CD4-positive, alpha-beta T cell treated with Interleukin-6 at 100 ng/mL for 8 hours (primary cell): ENCODE measurements at places on chromosomes 6 and 20.
A peak's percentile ranks its signal among the peaks of the same experiment; 100 is the strongest.

GRCh38 chr6:30206799-30207618 is 6.2 kb downstream of the TRIM26 start:
- no peak for DNase-seq

- no peak for DNase-seq
Observed at GRCh38 chr20:14142171-14142570, 146.9 kb downstream of the MACROD2 start.

DNA sequence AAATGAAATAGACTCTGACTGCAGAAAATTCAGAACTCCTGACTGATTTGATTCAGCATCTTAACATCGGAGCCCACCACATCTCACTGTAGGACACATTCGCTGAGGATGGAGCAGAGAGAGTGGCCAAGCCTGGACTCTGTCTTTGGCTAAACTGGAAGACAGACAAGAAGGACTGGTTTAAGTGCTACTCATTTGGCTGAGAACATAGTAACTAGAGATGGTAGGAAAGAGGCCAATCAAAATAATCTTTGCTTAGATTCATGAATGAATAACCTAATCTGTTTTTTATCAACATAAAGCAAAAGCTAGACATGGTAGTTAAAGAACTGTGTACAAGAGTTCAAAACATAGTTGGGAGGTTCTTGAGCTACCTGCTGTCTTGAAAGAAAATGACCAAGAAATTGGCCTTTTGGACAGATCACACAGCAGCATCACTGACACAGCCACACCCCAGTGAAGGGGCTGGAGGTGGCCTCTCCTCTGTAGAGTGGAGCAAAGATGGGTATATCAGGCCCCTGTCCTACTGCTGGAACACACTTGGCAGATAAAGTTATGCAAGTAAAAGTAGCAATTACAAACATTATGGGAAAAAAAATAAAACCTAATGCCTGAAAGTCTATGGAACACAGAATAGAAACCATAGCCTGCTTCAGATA is 87.1 kb upstream of the NT5E start:
- DNase-seq, result no peak

- no peak for DNase-seq
Observed at GRCh38 chr6:109991201-109992101, 13.3 kb downstream of the GPR6 start.

GRCh38 chr20:46328200-46328882 is 20.0 kb upstream of the CDH22 start:
- no peak for DNase-seq

- DNase-seq, result no peak
Observed at GRCh38 chr20:25148982-25149846, 46.3 kb upstream of the ENTPD6 start.

DNA sequence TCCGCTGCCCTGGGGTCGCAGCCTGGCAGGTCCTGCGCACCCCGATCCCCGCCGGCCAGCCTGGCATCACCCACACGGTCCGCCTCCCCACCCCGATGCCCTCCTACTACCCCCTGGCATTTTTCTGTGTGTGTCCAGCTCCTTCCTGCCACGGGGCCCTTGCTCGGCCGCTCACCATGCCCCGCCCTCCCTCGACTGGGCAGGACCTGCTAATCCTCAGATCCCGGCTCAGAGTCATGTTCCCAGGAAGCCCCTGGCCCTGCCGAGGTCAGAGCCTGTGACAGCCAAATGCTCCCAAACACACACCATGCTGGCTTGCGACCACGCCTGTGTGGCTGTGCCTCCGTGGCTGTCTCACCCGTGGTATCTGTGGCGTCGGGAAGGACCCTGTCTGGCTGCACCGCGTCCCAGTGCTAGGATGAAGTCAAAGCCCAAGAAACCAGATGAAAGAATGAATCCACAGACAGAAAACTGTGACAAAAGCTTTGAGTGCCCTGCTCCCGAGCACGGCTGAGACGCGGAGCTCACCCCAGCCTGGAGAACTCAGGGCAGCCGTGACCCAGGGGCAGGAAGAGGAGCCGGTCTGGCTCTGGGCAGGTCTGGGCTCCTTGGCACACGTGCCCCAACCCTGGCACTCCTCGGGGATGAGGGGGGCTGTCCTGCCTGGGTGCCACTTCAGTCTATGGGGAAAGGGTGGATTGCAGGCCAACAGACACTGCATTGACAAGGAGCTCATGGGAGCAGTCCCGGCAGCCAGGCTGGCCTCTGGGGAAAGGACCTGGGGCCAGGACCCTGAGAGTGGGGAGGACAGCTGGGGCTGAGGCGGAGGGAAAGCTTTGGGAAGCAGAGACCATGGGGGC is 20.8 kb upstream of the SLCO4A1 start:
- DNase-seq, result no peak

DNA sequence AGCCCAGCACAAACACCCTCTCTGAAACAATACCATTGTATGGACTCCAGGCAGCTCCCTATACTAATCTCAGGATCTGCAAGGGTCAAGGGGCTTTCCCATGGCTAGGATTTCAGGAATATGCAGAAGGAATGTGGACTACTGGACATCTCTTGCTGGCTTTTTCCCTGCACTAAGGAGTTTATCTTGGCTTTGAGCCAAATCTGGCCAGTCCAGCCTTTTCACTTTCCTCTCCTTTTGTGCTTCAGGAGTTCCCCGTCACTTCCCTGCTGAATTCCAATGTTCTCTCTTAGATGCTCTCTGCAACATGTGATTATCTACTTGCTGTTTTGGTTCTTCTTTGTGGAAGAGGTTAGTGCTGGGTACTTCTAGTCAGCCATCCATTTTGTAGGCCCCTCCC is 568.2 kb downstream of the HDGFL1 start:
- no peak for DNase-seq

DNA sequence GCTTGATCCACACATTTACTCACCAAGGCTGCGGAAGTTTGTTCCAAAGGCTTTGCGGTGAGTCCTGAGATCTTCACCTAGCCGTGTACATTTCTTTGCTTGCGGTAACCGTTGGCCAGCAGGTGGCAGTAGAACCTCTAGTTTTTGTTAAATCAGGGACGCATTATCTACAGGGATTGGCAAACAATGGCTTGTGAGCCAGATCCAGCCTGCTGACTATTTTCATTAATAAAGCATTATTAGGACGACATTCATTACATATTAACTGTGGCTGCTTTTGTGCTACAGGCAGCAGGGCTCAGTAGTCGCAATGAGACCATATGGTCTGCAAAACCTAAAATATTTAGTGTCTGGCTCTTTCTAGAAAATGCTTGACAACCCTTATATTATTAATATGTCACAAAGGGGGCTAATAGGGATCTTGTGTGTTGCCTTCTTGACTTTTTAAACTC is 174.1 kb downstream of the DOK5 start:
- peak; percentile 26 for DNase-seq

GRCh38 chr6:34529665-34530327 is 26.3 kb downstream of the SPDEF start:
- no peak for DNase-seq

DNA sequence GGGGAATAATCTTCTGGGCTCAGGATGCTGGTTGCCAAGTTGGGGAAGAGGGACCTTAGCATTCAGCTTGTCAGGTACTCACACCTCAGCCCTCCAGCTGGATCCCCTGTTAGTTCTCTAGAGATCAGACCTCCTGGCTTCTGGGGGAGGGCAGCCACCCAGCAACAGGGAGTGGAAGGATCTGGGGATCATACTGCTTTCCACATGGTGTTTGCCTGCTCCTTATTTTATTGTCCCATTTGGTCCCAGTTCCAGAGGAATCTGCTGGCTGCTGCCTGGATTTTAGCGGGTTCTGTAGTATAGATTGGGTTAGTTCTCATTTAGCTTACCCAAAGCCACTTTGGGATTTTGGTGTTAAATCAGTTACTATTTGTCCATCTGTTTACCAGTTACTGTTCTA is 29.3 kb downstream of the KAT14 start:
- no peak for DNase-seq

DNA sequence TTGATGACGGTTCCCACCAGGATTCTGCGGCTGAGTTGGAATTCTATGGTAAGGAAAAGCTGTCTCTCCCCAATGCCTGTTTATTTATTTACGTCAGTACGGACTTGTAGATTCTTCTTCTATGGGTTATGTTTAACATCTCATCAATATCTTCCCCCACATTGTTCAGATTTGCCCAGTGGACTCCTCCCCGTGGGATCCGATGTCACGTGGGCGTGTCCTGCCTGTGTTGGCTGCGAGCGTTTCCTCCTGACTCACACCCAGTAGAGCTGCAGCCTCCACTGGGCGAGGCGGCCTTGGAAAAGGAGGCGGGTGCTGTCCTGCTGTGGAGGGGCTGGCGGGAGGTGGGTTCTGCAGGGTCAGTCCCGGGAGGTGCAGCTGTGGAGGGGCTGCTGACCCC is 46.8 kb upstream of the SLCO4A1 start:
- no peak for DNase-seq
